ENCODE measurements at places on chromosomes 4 and X. TPM values are rescaled to one million over a fixed set of nuclear protein-coding genes. Genes with fewer than 3 reads are reported as not detected.

MAB21L2 gene
- total RNA-seq = not detected

ABLIM2 gene
- 0.22 TPM for total RNA-seq

ZNF718 gene
- total RNA-seq = 4.8 TPM

SSX4 gene
- total RNA-seq = not detected

PRSS12 gene
- 14.2 TPM for total RNA-seq

Data from placental pericyte (primary cell).